Activated naive CD8-positive, alpha-beta T cell treated with anti-CD3 and anti-CD28 coated beads, Interleukin-2, amount 10 ng/mL, durations not matched to agents 7 days and 5 days (primary cell): ENCODE measurements at places on chromosomes 4 and X. TPM values are rescaled to one million over a fixed set of nuclear protein-coding genes. Genes with fewer than 3 reads are reported as not detected.

The TBC1D8B gene
- total RNA-seq: 1.4 TPM

The DUSP21 gene
- total RNA-seq: not detected

The NAP1L5 gene
- 4.2 TPM for total RNA-seq

GRCh38 chrX:41688156-41688555, 617 bp upstream of the GPR34 start:
- H3K4me1 ChIP-seq: peaks cover 29% of the 10 kb centered on the region
- peaks cover 6% of the 10 kb centered on the region for H3K36me3 ChIP-seq
- no peaks in the 10 kb centered on the region for H3K27me3 ChIP-seq
- H3K27ac ChIP-seq: no peak overlapping the region

DNA sequence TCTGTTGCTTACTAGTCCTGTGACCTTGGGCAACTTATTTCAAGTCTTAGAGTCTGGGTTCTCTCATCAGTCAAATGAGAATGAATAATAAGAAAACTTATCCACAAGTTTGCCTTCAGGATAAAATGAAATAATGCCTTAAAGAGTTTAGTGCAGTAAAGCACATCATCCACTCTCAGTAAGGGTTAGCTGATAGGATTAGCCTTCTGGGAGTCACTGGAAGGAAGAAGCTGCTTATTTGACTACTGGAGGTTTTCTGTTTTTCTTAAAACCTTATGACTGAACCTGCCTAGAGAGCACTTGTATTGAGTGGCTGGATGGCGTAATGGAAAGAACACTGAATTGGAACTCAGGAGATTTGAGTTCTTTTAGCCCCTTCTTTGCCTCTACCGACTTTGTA, 1.8 kb downstream of the RNF128 start:
- H3K4me3 ChIP-seq: no peak overlapping the region
- H3K27me3 ChIP-seq: peaks cover 41% of the 10 kb centered on the region
- DNase-seq: no peak
- peaks cover 4% of the 10 kb centered on the region for H3K4me1 ChIP-seq
- no peak overlapping the region for H3K27ac ChIP-seq

The CYSLTR1 gene
- 4.2 TPM for total RNA-seq

DNA sequence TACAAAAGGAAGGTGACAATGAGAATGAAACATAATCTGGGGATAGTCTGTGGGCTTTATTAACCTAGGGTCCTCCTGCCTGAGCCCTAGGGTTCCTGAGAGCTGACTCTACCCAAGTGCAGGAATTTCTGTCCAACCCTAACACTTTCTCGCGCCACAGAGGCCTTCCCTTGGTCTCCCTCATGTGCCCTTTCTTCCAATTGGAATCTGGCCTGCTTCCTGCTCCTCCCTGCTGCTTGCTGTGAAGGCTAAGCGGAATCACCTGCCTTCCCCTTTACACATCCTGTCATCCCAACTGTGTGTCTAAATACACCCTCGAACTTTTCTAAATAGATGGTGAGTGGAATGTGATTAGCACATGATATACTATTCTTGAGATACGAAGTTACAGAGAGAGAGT, 5.9 kb downstream of the MAGEA11 start:
- H3K4me1 ChIP-seq: no peaks in the 10 kb centered on the region
- H3K36me3 ChIP-seq: no peaks in the 10 kb centered on the region
- no peak for DNase-seq
- H3K4me3 ChIP-seq: no peak overlapping the region
- H3K27ac ChIP-seq: no peak overlapping the region

The APELA gene
- not detected for total RNA-seq

GRCh38 chr4:7333024-7333780, 101.5 kb downstream of the PSAPL1 start:
- no peak for DNase-seq
- H3K27ac ChIP-seq: no peak overlapping the region
- H3K4me3 ChIP-seq: no peak overlapping the region
- no peaks in the 10 kb centered on the region for H3K27me3 ChIP-seq

GRCh38 chrX:5163663-5164062, 1065.0 kb downstream of the NLGN4X start:
- H3K27me3 ChIP-seq: no peaks in the 10 kb centered on the region
- DNase-seq: no peak
- H3K4me1 ChIP-seq: no peaks in the 10 kb centered on the region

The PDZD4 gene
- total RNA-seq: 1.1 TPM

GRCh38 chr4:159108124-159108523, 5.2 kb downstream of the RAPGEF2 start:
- no peak for DNase-seq
- no peaks in the 10 kb centered on the region for H3K36me3 ChIP-seq
- H3K4me3 ChIP-seq: no peak overlapping the region
- no peaks in the 10 kb centered on the region for H3K27me3 ChIP-seq
- no peak overlapping the region for H3K27ac ChIP-seq
- peaks cover 29% of the 10 kb centered on the region for H3K4me1 ChIP-seq

The ZGRF1 gene
- 43.2 TPM for total RNA-seq

The F11 gene
- not detected for total RNA-seq

DNA sequence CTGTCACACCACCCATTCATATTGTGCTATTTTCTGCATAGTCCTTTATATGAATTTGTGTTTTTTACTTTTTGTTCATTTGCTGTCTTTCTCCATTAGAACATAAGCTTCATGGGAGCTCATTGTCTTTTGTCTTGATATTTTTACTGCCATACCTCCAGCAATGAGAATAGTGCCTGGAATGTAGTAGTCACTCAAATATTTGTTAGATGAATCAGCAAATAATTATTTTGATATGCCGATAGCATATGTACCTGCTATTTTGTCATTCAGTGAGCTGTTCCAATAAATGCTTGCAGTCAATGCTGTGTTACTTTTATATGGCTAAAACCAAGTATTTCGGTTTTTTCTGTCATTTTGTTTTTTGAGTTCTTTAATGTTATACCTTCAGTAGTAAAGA, 43.5 kb upstream of the SLC25A31 start:
- no peak overlapping the region for H3K27ac ChIP-seq
- H3K27me3 ChIP-seq: peaks cover 7% of the 10 kb centered on the region
- no peak overlapping the region for H3K4me3 ChIP-seq
- H3K36me3 ChIP-seq: no peaks in the 10 kb centered on the region

- no peak overlapping the region for H3K27ac ChIP-seq
- no peak overlapping the region for H3K4me3 ChIP-seq
- H3K4me1 ChIP-seq: no peaks in the 10 kb centered on the region
- no peak for DNase-seq
- peaks cover 2% of the 10 kb centered on the region for H3K27me3 ChIP-seq
These were observed 45.1 kb downstream of the JADE3 start for GRCh38 chrX:46957297-46957696.

- no peak overlapping the region for H3K4me3 ChIP-seq
- no peak for DNase-seq
- no peaks in the 10 kb centered on the region for H3K4me1 ChIP-seq
- H3K36me3 ChIP-seq: no peaks in the 10 kb centered on the region
- no peak overlapping the region for H3K27ac ChIP-seq
These were observed 24.7 kb upstream of the GPR101 start for GRCh38 chrX:137058339-137059127.

GRCh38 chr4:12211636-12212035, 782.9 kb upstream of the HS3ST1 start:
- H3K36me3 ChIP-seq: no peaks in the 10 kb centered on the region
- no peak overlapping the region for H3K27ac ChIP-seq
- no peaks in the 10 kb centered on the region for H3K27me3 ChIP-seq
- H3K4me1 ChIP-seq: no peaks in the 10 kb centered on the region

DNA sequence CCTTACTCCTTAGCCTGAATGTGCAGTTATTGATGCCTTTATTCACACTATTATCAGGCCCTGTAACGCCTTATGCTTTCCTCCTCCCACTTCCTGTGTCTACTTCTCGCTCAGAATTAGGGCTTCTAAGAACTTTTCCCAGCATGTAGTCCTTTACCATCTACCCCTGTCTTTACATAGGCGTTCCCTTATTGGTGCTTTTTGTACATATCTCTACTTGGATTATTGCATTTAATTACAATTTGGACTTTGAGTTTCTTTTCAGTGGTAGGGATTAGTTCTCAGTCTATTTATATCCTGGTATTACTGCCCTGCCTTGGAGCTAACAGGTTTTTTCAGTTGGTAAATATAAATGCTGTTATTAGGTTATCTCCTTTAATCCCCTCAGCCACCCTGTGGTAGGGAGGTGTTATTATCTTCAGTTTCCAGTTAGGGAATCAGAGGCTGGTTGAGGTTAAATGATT, 84.0 kb downstream of the RBPJ start:
- no peak overlapping the region for H3K4me3 ChIP-seq
- H3K27ac ChIP-seq: peak overlapping the region; percentile 34
- no peaks in the 10 kb centered on the region for H3K27me3 ChIP-seq
- H3K4me1 ChIP-seq: peaks cover 17% of the 10 kb centered on the region
- no peak for DNase-seq
- peaks cover 39% of the 10 kb centered on the region for H3K36me3 ChIP-seq

GRCh38 chr4:77777135-77777807, 41.9 kb downstream of the CNOT6L start:
- no peak overlapping the region for H3K4me3 ChIP-seq
- H3K4me1 ChIP-seq: peaks cover 22% of the 10 kb centered on the region
- H3K27ac ChIP-seq: no peak overlapping the region
- no peaks in the 10 kb centered on the region for H3K27me3 ChIP-seq

DNA sequence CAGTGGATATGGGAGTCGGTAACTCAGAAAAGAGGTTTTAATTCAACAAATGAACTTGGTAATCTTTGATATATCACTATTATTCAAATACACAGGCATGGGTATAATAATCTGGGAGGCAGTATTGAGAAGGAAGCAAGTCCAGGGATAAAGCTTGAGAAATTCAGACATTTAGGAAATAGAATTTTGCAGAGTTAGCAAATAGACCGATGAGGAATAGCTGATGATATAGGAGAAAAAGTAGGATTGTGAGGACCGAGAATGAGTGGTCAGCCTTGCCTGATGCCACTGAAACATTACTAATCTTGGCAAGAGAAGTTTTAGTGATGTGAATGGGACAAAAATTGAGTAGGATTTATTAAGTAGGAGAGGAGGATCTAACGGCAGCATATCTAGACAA, 71.9 kb downstream of the TLL1 start:
- H3K36me3 ChIP-seq: no peaks in the 10 kb centered on the region
- no peak overlapping the region for H3K4me3 ChIP-seq
- H3K27me3 ChIP-seq: no peaks in the 10 kb centered on the region
- H3K27ac ChIP-seq: no peak overlapping the region
- DNase-seq: no peak

DNA sequence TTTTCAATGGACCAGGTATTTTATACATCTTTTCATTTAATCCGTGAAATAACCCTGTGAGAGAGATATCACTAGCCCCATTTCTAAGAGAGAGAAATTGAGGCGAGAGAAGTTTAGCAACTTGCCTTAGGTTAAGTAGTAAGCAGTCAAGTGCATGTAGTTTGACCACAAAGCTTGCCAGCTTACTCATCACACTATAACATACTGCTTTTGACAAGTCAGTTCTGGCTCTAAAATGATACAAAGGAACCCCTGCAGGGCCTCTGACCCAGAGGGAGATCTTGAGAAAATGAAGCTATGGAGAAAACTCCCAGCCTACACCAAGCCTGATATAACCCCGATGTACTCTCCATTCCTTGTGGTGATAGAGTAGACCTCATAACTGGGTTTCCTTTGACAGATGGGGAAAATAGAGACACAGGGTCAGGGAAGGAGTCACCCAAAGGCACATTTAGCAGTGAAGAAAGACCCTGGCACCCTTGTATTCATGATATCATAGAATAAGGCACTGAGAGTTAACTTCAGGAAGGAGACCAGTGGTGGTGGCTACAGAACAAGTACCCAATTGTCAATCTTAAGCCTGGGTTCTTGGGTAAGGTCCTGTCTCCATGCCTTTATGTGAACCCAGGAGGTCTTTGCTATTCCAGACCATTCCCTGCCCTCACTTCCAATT, 60.2 kb upstream of the MSN start:
- H3K27ac ChIP-seq: peak overlapping the region; percentile 21
- H3K27me3 ChIP-seq: no peaks in the 10 kb centered on the region
- H3K4me3 ChIP-seq: no peak overlapping the region

DNA sequence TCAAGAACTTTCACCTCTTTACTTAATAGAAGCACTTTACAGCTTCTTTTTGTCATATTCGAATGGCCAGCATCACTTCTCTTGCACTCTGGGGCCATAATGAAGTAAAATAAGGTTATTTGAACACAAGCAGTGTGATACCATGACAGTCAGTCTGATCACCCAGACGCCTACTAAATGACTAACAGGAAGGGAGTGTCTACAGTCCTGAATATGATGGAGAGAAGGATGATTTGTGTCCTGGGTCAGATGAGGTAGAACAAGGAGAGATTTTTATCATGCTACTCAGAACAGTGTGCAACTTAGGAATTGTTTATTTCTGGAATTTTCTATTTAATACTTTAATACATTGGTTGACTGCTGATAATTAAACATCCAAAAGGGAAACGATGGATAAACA, 284.2 kb upstream of the F9 start:
- H3K4me3 ChIP-seq: no peak overlapping the region
- H3K36me3 ChIP-seq: no peaks in the 10 kb centered on the region
- no peaks in the 10 kb centered on the region for H3K4me1 ChIP-seq
- H3K27ac ChIP-seq: no peak overlapping the region

The SMIM14 gene
- total RNA-seq: 7.0 TPM

GRCh38 chr4:120568731-120569130, 353.8 kb downstream of the PRDM5 start:
- no peaks in the 10 kb centered on the region for H3K36me3 ChIP-seq
- no peak overlapping the region for H3K4me3 ChIP-seq
- H3K27ac ChIP-seq: no peak overlapping the region
- no peak for DNase-seq
- H3K4me1 ChIP-seq: no peaks in the 10 kb centered on the region
- no peaks in the 10 kb centered on the region for H3K27me3 ChIP-seq

GRCh38 chr4:107993969-107994368, 4.3 kb downstream of the HADH start:
- H3K27ac ChIP-seq: no peak overlapping the region
- DNase-seq: no peak
- peak overlapping the region; percentile 10 for H3K4me3 ChIP-seq

The TLR10 gene
- total RNA-seq: 0.26 TPM

GRCh38 chr4:26877961-26878360, 17.3 kb downstream of the STIM2 start:
- no peaks in the 10 kb centered on the region for H3K27me3 ChIP-seq
- H3K4me3 ChIP-seq: peak overlapping the region; percentile 23
- H3K36me3 ChIP-seq: peaks cover 34% of the 10 kb centered on the region
- H3K27ac ChIP-seq: peak overlapping the region; percentile 87
- no peak for DNase-seq
- H3K4me1 ChIP-seq: peaks cover 53% of the 10 kb centered on the region

DNA sequence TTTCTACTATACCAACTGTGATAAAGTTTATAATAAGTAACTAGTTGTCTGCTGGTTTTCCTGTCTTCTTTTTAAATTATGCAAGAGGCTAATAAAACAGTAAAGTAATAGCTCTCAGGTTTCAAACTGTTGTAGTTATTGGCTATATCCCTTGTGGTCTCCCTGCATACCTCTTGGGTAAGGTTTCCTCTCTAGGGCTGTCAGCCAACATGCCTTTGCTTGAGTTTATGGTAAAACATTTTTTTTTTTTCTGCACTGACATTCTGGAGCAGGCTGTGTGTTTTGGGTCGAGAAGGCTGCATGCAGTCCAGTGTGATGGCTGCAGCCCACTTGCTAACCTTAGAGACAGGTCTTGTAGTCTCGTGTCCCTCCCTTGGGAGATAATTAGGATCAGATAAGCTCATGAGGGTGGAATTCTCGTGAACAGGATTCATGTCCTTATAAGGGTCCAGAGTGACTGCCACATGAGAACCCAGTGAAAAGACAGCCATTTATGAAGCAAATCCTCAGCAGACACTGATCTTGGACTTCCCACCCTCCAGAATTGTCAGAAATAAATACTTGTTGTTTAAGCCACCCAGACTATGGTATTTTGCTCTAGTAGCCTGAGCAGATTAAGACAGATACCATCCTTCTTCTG, 831.2 kb downstream of the CCSER1 start:
- H3K27ac ChIP-seq: no peak overlapping the region
- H3K27me3 ChIP-seq: no peaks in the 10 kb centered on the region
- no peak for DNase-seq
- no peaks in the 10 kb centered on the region for H3K4me1 ChIP-seq
- H3K36me3 ChIP-seq: no peaks in the 10 kb centered on the region

The F8A2 gene
- not detected for total RNA-seq
